ENCODE measurements at places on chromosomes 13 and 19.
A peak's percentile ranks its signal among the peaks of the same experiment; 100 is the strongest.

- no peak for DNase-seq
Observed at GRCh38 chr13:93262729-93263345, 36.2 kb downstream of the GPC6 start.

DNA sequence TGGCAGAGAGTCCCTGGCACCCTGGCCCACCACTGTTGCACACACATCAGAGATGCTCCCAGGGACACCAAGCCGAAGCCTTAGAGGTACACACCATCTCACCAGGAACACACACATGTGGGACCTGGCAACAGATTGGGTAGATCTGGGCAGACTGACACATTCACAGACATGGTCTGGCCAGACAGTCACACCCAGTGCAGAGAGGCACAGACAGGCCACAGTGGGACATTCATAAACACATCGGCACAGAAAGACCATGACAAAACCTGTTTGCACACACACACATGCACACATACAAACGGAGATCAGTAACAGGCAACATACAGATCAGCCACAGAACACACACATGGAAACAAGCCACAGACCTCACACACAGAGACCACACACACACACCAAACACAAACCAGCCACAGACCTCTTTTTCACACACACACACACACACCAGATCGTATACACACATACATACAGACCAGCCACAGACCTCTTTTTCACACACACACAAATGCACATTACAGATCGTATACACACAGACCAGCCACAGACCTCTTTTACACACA, 6.3 kb upstream of the JUNB start:
- no peak for DNase-seq

- no peak for DNase-seq
Observed at GRCh38 chr19:55508120-55508519, 19.9 kb downstream of the SSC5D start.

DNA sequence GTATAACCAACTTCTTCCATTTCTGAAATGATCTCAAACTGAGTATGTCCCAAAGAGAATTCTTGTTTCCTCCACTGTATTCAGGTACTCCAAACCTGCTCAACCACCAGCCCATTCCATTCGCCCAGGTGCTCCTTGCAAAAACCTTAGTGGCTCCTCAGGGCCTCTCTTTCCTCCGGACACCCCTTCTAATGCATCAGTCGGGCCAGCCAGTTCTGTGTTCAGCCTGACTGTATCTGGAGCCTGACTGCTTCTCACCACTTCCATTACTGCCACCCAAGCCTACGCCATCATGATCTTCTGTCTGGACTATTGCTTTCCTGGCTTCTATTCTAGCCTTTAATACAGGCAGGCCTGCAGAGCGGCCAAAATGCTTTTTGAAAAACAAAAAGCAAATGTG, 1.5 kb downstream of the PHF11 start:
- DNase-seq, result no peak

DNA sequence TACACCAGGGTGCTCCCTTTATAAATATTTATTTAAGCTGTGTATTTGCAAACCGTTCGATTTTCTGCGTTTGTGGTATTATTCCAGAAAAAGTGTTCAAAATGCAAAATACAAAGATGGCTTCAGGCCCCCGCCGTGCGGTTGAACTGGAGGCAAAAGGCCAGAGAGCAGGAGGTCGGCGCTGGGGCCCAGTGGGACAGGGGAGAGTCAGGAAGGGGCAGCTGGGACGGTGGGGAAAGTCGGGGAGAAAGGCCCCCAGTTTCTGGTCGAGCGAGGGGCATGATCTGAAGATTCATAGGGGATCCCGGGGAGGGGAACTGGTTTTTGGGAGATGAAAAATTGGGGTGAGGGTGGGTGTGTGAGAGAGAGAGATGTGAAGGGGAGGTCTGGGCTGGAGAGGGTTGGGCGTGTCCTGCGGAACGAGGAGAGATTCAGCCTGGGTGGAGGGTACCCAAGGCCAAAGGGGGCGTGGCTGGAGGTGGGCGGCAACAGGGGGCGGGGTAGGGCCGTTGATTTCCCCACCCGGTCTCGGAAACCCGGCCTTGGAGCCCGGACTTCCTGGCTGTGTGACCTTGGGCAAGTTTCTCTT, 678 bp downstream of the ISOC2 start:
- peak; percentile 69 for DNase-seq

DNA sequence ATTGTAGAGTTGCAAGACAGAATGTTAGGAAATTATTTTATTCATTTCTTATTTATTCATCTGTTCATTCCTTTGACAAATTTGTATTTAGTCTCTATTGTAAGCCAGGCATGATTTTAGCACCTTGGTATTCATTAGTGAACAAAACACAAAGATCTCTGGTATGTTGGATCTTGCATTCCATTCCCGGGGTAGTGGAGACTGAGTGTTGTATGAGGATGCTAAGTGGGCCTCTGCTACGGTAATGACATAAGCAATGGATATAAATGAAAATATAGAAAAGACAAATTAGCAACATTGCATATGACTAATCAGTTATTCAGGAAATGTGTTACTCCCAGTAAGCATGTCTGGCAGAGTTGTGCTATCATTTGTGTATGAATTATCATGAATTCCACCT, 449.3 kb downstream of the PCDH17 start:
- DNase-seq, result no peak

- peak; percentile 43 for DNase-seq
Observed at GRCh38 chr19:21328406-21328805, 804 bp downstream of the ZNF708 start.

DNA sequence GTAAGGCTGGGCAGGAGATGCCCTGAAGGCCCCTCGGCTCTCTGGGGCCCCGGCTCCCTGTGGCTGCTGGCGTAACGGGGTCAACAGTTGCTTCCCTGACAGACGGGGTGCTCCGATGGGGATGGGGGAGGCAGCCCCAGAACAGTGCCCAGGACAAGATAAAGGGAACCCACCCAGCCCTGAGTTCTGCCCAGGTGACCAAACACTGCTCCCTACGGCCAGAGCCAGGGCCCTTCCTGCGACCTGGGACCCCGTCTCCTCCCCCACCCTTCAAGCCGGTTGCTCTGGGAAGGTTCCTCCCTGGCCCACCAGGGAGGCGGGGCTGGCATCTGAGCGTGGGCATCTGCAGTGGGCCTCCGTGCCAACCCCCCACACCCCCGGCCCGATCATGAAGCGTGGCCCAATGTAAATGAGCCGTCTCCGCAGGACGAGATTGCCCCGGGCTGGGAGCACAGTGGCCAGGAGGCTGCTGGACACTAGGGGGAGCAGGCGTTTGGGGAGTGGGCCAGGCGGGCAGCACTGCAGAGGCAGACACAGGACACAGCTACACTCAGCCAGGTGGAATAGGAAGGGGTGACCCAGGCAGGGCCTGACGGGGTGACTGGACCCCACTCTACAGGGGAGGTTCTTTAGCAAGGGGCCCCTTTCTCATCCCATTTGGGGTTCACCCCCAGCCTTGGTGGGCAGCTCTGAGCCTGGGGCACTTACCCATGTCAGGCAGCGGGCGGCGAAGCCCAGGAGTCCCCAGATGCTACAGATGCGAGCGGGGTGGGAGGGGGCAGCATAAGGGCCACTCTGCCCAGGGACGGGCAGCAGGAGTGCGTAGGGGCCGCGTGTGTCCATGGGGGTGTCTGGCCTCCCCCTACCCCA, 1.2 kb upstream of the NKPD1 start:
- no peak for DNase-seq

- peak; percentile 88 for DNase-seq
Observed at GRCh38 chr13:26037302-26037701, 14.5 kb downstream of the SHISA2 start.

GRCh38 chr19:472005-472858, 11.4 kb upstream of the SHC2 start:
- DNase-seq, result no peak
